ENCODE measurements at places on chromosomes 5 and 9.

GRCh38 chr5:68255305-68256120, 40.0 kb downstream of the PIK3R1 start:
- DNase-seq: no peak

DNA sequence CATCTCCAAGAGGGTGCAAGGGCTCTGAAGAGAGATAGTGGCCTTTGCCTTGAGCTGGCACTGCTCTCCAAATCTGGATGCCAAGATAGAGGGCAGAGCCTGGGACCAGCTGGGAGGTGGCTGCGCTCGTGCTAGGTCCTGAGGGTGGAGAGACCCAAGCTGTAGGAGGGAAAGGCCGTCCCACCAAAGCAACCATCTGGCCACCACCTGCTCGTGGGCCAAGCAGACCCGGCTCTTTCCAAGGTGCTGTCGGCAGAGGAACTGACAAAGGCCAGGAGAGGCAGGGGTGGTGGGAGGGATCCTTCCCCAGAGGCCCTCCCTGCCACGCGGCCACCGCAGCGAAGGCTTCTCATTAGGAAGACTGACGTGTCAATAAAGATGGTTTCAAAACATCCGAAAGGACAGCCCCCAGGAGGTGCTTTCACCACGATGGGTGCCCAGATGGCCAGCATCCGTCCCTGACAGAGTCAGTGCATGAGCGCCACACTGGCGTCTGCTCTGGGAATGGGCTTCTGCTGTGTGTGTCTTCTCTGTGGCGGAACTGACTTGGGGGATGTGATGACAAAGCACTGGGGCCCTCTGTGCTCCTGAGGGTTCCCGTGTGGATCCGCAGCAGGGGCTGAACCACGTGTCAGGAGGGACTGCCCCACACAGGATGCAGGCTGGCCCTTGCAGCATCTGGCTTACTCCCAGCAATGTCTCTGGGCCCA, 213.5 kb downstream of the FANCC start:
- no peak for DNase-seq

DNA sequence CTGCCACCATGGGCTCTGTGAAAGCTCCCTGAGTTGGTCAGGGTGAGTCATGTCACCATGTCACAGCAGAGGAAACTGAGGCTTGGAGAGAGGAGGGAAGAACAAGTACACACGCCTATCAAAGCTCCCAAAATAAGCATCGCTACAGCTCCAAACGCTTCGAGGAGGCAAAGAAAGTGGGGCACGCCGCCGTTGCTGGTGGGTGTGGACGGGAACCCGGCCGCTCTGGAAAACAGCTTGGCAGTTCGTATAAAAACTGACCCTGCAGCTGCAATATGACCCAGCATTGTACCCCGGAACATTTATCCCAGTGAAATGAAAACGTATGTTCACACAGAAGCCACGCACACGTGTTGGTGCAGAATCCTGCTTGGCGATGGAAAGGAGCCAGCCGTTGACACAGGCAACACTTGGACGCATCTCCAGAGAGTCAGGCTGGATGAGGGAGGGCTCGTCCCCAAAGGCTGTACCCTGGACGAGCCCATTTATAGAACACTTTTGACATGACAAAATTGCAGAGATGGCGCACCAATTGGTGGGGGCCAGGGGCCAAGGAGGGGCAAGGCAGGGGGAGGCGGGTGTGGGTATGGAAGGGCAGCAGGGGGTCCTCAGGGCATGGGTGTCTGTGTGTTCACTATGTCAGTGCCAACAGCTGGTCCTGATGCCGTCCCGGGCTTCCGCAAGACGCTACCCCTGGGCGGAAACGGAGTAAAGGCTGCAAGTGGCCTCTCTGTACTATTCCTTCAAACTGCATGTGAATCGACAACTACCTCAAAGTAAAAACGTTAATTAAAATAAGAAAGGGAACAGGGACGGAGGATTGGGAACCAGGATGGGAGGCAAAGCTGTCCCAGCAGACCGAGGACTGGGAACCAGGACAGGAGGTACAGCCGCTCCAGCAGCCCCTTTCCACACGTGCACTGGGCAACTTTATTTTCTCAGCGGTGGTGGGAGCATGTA, 173.0 kb downstream of the OLFM1 start:
- DNase-seq: no peak

GRCh38 chr9:36728651-36729520, 156.2 kb downstream of the MELK start:
- peak; percentile 47 for DNase-seq

- no peak for DNase-seq
These were observed 220.8 kb downstream of the PRR16 start for GRCh38 chr5:120684749-120685415.
